Activated T-helper 1 cell treated with anti-CD3 and anti-CD28 coated beads, Interleukin-12 subunit alpha, Interleukin-12 subunit beta, Interleukin-2, Interleukin-4 antibody, amounts not matched to agents 30 ng/mL and 10 ng/mL and 1 ng/mL, durations not matched to agents 14 hours and 24 hours and 36 hours (primary cell): ENCODE measurements at places on chromosomes 1 and 21. TPM values are rescaled to one million over a fixed set of nuclear protein-coding genes. Genes with fewer than 3 reads are reported as not detected.

The VANGL2 gene
- not detected in 2 replicates for total RNA-seq

DNA sequence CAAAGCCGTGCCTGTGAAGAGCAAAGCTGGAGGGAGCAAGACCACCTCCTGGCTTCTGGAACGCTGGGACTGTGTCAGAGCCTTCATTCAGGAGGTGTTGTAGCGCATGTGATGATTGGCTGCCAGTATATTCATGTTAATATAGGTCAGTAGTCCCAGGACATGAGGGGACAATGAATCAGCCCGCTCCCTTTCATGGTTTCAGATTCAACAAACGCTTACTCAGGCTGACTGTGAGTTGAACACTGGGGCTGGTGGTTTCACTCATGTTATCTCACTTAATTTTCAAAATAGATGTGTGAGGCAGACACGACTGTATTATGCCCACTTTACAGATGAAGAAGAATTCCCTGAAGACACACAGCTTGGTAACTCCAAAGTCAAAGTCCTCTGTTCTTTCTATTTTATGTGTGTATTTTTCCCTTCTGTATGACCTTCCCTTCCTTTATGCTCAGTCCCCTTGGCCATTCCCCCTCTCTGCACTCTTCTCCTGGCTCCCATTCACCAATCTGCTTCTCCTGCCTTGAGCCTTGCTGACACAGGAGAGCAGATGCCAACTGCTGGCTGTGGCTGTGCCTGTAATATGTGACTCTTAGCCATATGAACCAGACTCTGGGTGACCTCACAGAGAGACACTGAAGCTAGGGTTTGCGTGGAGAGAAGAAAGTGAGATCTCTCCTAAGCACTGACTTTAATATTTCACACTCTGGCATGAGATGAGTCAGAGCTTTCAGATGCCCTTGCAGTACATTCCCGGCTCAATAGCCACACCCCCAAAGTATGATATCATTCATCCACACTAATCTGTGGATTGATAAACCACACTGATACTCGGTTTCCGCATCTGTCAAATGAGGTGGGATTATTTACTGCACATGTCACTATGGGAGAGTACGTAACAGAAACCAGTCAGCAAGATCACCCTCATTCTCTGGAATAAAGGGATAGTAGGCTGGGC, 31.4 kb upstream of the KIRREL1 start:
- peaks cover 3% of the 10 kb centered on the region for H3K27me3 ChIP-seq
- no peak overlapping the region for H3K27ac ChIP-seq
- no peak overlapping the region for H3K4me3 ChIP-seq
- H3K4me1 ChIP-seq, result no peaks in the 10 kb centered on the region
- H3K36me3 ChIP-seq, result no peaks in the 10 kb centered on the region

DNA sequence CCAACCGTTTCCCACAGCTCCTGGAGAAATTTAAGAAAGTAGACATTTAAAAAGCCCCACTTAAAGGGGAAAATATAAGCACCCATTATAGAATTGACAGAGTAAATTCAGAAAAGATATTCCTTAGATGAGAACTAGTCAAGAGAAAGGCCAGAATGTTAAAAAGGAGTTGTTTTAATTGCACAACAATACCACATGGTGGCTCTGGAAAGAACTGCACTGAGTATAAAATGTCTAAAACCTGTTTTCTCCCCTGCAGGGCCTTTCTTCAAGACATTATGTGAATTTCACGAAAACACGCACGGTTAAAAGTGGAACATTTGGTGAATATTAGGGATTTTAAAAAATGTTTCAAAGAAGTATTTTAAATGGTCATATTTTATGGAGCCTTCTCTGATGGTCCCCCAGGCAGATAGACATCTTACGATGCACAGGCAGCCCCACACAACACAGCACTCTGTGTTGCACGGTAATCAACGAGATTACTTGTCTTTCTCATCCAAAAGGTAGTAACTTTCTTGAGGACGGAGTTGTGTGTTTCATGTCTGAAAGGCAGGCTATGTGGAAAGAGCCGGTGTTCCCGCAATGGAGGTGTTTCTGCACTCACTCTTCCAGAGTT, 101.9 kb downstream of the PRRX1 start:
- no peaks in the 10 kb centered on the region for H3K4me1 ChIP-seq
- H3K27ac ChIP-seq, result no peak overlapping the region
- no peaks in the 10 kb centered on the region for H3K36me3 ChIP-seq
- no peak for DNase-seq
- H3K4me3 ChIP-seq, result no peak overlapping the region

DNA sequence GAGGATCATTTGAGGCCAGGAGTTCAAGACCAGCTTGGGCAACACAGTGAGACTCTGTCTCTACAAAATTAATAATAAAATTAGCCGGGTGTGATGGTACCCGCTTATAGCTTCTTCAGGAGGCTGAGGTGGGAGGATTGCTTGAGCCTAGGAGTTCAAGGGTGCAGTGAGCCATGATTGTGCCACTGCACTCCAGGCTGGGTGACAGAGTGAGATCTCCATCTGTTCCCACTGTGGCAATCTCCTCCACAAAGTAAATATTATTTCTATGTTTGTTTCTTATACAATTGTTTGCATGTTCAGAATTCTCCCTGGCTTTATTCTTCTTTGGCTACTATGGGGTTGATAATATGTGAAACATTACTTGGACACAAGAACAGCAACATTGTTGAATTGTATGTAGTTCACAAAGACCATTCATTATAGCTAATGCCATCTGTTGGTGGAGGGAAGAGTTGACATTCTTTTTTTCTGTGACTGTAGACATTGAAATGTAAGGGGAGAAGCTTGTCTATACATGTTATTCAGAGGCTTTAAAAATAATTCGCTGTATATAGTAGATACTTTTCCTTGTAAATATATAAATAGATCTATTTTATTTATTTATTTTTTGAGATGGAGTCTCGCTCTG, 47.8 kb upstream of the SRSF10 start:
- H3K27ac ChIP-seq, result no peak overlapping the region
- H3K27me3 ChIP-seq, result no peaks in the 10 kb centered on the region
- no peak for DNase-seq
- H3K4me1 ChIP-seq, result no peaks in the 10 kb centered on the region
- no peaks in the 10 kb centered on the region for H3K36me3 ChIP-seq
- no peak overlapping the region for H3K4me3 ChIP-seq

- peaks cover 12% of the 10 kb centered on the region for H3K27me3 ChIP-seq
- H3K36me3 ChIP-seq, result no peaks in the 10 kb centered on the region
- DNase-seq, result no peak
- peak overlapping the region; percentile 93 for H3K27ac ChIP-seq
- peak overlapping the region; percentile 70 for H3K4me3 ChIP-seq
- peaks cover 77% of the 10 kb centered on the region for H3K4me1 ChIP-seq
Measured at GRCh38 chr1:181140891-181141290, 52.4 kb downstream of the IER5 start.
